ENCODE measurements at places on chromosomes 3 and 15.

GRCh38 chr3:148763986-148764935 is 63.4 kb upstream of the CPB1 start:
- H3K4me1 ChIP-seq = no peaks in the 10 kb centered on the region
- H3K27me3 ChIP-seq = no peaks in the 10 kb centered on the region
- DNase-seq = no peak
- H3K27ac ChIP-seq = no peak overlapping the region

GRCh38 chr3:39277893-39278615 is 1.8 kb downstream of the CX3CR1 start:
- H3K4me3 ChIP-seq = no peak overlapping the region
- H3K4me1 ChIP-seq = no peaks in the 10 kb centered on the region
- H3K27me3 ChIP-seq = no peaks in the 10 kb centered on the region
- no peaks in the 10 kb centered on the region for H3K36me3 ChIP-seq

GRCh38 chr3:117282566-117282965 is 573.0 kb downstream of the TUSC7 start:
- no peak overlapping the region for H3K4me3 ChIP-seq
- no peaks in the 10 kb centered on the region for H3K36me3 ChIP-seq
- H3K27me3 ChIP-seq = no peaks in the 10 kb centered on the region
- no peak for DNase-seq

- no peak overlapping the region for H3K4me3 ChIP-seq
- H3K27me3 ChIP-seq = no peaks in the 10 kb centered on the region
- H3K4me1 ChIP-seq = no peaks in the 10 kb centered on the region
- H3K27ac ChIP-seq = no peak overlapping the region
- H3K36me3 ChIP-seq = no peaks in the 10 kb centered on the region
Measured at GRCh38 chr3:71857956-71858355, 73.0 kb upstream of the PROK2 start.

All from liver (tissue), 10 donors.